ENCODE measurements at places on chromosomes 3 and 15.
A peak's percentile ranks its signal among the peaks of the same experiment; 100 is the strongest.

DNA sequence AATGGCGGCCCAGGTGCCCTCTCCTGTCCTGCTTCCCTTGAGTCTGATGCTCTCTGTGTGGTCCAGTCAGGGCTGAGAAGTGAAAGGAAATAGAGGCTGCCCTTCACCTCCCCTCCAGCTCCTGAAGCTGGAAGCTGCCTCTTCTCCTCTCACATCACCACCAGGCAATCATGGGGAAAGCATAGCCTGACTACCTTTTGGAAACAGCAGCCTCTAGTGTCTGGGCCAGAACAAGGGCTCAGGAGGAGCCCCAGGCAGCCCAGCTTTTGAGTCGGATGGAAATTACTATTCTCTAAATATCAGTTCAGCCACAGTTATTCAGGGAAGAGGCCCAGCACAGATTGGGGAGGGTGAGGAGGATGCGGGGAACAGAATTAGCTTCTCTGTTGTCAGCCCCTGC is 43.3 kb upstream of the CCDC174 start:
- peak; percentile 40 for DNase-seq

- DNase-seq = peak; percentile 73
These were observed 67.2 kb downstream of the EFHB start for GRCh38 chr3:19866751-19867347.

DNA sequence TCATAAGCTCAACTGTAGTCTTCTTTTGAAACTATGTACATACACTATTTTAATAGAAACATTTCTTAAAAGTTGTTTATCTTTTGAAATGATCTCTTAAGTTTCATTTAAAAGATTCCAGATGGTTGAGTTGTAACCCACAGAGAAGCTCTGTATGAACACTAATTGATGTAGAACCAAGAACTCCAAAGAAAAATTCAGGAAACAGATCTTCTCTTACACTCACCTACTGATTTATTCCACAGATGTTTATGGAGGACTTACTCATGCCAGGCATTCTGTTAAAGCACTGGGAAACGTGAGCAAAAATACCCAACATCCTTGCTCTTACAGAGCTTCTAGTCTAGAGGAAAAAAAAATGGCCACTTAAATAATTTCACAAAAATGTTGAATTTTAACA is 551.1 kb downstream of the NAALADL2 start:
- no peak for DNase-seq

- DNase-seq = peak; percentile 74
These were observed 112.8 kb upstream of the ICE2 start for GRCh38 chr15:60591496-60592370.

- DNase-seq = no peak
These were observed 10.7 kb upstream of the TRPM7 start for GRCh38 chr15:50697109-50697797.

- no peak for DNase-seq
These were observed 81.9 kb downstream of the CHL1 start for GRCh38 chr3:278300-279064.

- no peak for DNase-seq
These were observed 6.1 kb downstream of the OR5H15 start for GRCh38 chr3:98172621-98173020.

DNA sequence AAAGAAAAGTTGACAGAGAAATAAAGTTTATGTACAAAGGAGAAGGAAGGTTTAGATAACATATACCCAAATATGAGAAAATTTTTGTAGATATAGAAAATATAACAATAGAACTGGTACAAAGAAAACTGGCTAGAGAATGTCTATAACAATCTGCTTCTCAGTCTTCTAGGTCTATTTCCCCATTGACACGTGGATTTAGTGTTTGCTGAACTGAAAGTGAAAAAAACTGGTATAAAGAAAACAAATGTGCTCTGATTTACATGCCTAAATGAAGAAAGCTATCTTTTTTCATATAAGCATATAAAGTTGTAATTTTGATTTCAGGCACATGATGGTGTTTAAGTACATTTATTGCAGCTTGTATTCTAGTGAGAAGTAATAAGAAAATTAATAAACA is 9.8 kb downstream of the KCNMB2 start:
- no peak for DNase-seq

GRCh38 chr15:42576776-42577175 is 1.4 kb downstream of the STARD9 start:
- DNase-seq = no peak

DNA sequence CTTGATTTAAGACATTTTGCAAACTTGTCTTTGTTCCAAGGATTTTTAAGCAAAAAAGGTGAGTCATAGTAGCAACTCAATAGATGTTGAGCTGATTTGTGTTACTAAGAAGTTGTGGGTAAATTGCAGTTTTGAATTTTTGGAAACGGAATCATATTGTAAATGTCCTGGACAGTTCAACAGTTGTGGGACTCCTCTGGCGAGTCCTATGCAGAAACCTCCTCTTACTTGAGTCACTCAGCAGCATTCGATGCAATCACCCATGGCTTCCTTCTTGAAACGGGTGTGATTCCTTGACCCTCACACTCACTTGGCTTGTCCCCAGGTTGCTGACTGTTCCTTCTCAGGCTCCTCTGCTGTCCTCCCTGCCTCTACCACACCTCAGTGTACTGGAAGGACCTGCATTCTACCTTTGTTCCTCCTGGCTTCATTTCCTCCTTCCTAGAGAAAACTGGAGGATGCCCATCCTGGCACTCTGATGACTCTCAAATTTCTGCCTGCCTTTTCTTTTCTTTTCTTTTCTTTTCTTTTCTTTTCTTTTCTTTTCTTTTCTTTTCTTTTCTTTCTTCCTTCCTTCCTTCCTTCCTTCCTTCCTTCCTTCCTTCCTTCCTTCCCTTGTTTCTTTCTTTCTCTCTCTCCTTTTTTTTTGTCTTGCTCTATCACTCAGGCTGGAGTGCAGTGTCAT is 52.8 kb upstream of the DGKG start:
- DNase-seq = no peak

DNA sequence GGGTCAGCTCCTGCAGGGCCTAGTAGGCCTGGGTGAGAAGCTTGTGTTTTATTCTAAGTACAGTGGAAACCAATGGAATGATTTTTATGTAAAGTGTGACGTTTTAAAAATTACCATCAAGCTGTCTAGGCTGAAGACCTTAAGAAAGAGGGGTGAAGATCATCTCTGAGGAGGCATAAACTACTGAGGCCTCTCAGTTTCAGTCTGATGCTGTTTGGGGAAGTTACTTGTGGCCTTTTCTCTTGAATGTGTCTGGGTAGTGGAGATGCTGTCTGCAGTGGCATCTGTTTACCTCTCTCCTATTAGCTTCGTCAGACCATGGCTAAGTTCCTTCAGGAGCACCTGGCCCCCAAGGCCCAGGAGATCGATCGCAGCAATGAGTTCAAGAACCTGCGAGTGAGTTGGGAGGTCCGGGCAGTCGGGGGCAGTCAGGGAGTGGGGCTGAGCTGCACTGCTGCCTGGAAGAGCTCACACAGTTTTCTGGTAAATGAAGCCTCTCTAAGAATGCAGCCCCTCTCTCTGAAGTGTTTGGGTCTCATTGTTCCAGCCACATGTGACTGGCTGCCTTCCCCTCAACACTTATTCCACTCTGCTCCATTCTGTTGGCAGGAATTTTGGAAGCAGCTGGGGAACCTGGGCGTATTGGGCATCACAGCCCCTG is 1.9 kb downstream of the IVD start:
- no peak for DNase-seq

- peak; percentile 65 for DNase-seq
These were observed 22.9 kb downstream of the COLQ start for GRCh38 chr3:15498431-15499214.

- DNase-seq = no peak
These were observed 243.7 kb downstream of the CHST2 start for GRCh38 chr3:143363276-143363675.

DNA sequence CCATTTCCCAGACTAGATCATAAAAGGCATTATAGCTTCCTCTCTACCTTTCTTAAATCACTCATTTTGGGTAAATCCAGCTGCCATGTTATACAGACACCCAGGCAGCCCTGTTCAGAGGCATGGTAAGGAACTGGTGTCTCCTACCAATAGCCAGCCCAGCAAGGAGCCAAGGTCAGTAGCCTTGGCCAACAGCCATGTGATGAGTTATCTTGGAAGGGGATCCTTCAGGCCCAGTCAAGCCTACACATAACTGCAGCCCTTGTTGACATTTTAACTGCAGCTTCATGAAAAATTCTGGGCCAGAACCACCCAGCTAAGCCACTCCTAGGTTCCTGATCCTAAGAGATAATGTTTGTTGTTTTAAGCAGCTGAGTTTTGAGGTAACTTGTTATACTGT is 29.0 kb upstream of the ZMAT3 start:
- no peak for DNase-seq

DNA sequence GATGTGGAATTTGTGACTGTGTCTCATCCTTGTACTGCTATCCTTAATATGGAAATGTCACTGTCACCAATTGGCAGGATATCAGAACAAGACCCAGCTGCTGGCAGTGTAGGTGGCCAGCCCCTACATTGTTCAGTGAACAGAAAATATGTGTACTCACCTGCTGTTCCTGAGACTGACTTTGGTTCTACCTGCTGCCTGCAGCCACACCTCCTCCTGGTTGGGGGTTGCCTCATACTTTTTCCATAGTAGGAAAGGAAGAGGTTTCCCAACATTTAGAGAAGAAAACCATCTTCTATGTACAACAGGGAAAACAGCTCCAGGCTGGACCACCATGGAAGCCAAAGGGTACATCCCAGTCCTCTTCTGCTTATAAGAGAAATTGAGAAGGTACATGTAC is 35.9 kb downstream of the SLC12A1 start:
- no peak for DNase-seq

DNA sequence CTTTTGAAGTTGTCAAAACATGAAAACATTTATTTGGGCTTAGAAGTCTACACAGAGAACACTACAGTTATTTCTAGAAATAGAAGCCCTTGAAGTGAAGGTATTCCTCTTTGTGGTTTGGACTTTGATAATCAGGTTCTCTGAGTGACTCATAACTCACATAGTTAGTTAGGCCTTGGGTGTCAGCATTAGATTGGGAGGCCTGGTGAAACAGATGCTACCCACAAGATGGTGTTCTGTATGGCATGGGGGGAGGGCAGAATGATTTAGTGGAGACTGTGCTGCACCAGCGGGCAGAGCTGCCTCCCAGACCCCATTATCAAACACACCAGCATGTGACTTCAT is 108.9 kb upstream of the ETV5 start:
- no peak for DNase-seq

GRCh38 chr3:33041909-33042308 is 55.0 kb downstream of the GLB1 start:
- DNase-seq = no peak

- no peak for DNase-seq
These were observed 42.7 kb upstream of the PPP2R3A start for GRCh38 chr3:135922903-135923250.

GRCh38 chr3:186997061-186997460 is 66.7 kb downstream of the ST6GAL1 start:
- no peak for DNase-seq

GRCh38 chr3:137012097-137012501 is 54.3 kb downstream of the IL20RB start:
- DNase-seq = peak; percentile 30

- DNase-seq = no peak
These were observed 598.5 kb downstream of the ZNF385D start for GRCh38 chr3:21152555-21152954.
